Activated CD4-positive, alpha-beta T cell treated with anti-CD3 and anti-CD28 coated beads, Interleukin-2, Interleukin-6, amounts not matched to agents 100 ng/mL and 50 ng/mL, durations not matched to agents 16 hours and 8 hours (primary cell): ENCODE measurements at places on chromosomes 16 and 17.

- DNase-seq = no peak
Measured at GRCh38 chr17:15742051-15742795, 10.1 kb downstream of the TBC1D26 start.

GRCh38 chr16:66717776-66718175, 21.2 kb upstream of the CMTM4 start:
- no peak for DNase-seq

GRCh38 chr16:47777220-47777619, 316.1 kb downstream of the PHKB start:
- no peak for DNase-seq

- DNase-seq = no peak
Measured at GRCh38 chr16:86651013-86651627, 72.8 kb downstream of the FOXL1 start.

DNA sequence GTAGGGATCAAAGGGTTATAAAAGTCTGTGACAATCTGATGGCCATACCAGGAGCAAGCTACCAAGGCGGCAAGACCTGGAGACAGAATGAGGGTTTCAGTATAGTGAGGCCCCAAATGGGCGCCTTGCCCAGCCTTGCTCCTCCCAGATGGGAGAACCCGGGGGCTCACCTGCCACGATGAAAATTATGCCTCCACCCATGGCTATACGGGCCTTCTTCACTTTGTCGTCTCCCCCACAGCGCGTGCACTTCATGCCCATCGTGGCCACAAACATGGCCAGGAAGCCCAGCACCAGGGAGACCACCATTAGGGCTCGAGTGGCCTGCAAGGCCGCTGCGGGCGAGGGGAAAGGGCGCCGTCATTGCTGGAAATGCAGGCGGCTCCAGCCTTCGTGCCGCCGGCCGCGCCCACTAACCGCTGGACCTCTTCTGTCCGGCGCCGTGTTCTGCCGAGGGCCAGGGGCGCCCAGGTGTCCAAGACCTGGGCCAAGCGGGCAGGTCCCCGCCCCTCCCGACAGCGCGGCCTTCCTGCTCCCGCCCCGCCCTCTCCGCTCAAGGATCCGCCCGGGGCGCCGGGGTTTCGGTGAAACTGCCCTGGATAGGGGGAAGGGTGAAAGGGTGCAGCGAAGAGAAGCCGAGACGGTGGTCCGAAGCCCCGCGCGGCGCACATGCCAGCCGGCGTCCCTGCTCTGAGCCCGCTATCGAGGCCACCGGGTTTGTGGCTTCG, 1.5 kb downstream of the CLDN7 start:
- peak; percentile 39 for DNase-seq

GRCh38 chr17:2070241-2071023, 15.5 kb downstream of the HIC1 start:
- DNase-seq = peak; percentile 95

GRCh38 chr16:2719328-2720063, 528 bp downstream of the PRSS27 start:
- no peak for DNase-seq

- peak; percentile 63 for DNase-seq
Measured at GRCh38 chr17:78329263-78330059, 30.4 kb downstream of the SOCS3 start.

DNA sequence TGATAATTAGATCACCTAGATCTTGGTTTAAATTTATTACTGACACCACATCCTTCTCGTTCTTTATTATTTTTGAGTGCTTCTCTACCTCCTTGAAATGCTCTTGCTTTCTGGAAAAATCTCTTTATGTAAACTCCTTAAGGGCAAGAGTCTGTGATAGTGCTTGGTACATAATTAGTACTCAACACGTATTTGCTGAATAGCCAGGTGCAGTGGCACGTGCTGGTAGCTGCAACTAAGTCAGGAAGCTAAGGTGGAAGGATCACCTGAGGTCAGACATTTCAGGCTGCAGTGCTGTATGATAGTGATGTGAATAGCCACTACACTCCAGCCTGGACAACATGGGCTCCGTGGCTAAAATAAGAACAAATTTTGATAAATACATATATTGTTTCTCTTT, 63.0 kb downstream of the PPM1E start:
- DNase-seq = no peak

- DNase-seq = no peak
Measured at GRCh38 chr17:13593021-13593751, 8.5 kb downstream of the HS3ST3A1 start.

- DNase-seq = no peak
Measured at GRCh38 chr17:39759204-39759603, 21.5 kb downstream of the GRB7 start.

- DNase-seq = no peak
Measured at GRCh38 chr17:78231991-78232858, 794 bp downstream of the TMEM235 start.

DNA sequence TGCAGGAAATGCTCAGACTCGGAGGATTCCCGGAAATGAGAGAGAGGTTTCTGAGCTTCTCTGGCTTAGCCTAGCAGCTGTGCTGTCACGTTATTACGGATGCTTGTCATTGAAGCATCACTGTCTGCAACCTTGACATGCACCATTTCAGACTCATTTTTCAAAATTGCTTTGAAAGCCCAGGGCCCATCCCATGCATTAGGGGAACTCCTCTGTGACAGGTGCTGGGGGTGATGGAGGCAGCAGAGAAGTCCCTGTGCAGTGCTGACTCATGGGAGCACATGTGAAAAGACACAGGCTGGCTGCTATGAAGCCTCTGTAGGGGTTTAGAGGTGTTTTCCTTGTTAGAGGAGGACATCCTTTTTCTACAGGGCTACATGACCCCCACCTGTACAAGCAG, 214.0 kb upstream of the MPHOSPH6 start:
- no peak for DNase-seq

DNA sequence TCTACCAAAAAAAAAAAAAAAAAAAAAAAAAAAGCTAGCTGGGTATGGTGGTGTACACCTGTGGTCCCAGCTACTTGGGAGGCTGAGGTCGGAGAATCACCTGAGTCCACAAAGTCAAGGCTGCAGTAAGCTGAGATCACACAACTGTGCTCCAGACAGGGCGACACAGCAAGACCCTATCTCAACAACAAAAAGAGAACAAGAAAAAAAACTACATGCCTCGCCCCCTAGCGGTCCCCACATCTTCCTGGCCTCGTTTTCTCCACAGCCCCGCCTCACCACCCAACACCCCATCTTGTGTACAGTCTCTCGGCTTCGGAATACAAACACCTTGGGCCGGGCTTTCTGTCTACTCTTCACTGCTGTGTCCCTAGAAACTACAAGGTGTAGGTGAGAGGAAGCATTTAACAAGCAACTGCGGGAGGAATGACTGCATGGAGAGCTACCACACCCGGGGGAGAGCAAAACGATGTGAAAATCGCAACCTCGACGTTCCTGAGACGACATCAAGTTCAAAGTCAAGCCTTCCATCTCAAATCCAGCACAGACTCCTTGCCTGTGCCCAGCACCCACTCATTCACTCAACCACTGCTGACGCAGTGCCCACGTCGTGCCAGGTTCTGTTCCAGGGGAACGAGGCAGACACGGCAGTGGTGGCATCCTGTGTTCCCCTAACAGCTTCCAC, 9.0 kb downstream of the NTAN1 start:
- no peak for DNase-seq

- no peak for DNase-seq
Measured at GRCh38 chr16:47342055-47342454, 118.8 kb downstream of the ITFG1 start.

DNA sequence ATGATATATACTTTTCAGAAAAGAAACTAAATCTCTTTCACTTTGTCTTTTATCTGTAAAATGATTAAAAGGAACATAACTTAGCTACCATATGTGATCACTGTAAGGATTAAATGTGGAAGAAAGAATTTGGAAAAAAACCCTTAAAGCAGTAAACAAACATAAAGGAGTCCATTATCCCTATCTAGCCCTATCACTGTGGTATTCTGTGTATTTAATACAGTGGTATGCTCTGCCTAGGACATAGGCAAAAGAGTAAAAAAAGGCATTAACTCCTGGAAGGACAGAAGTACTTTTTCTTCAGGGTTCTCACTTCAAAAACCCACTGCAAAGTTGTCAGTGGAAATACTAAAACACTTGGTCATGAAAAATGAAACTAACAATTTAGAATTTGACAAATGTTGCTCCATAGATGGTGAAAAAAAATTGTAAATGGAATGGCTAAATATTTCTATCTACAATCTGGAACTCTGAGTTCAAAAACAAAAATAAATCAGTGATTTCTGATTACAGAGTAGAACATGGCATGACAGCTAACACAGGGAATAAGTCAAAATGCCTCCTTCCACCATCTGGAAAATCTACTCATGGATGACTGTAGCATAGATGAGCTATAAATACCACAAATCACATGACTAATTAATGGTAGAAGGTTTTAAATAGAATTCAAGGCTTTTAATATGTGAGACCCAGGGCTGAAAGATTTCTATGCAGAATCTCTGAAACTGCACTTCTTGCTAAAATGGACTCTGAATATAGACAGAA, 140.1 kb downstream of the ITFG1 start:
- DNase-seq = no peak

- peak; percentile 60 for DNase-seq
Measured at GRCh38 chr17:45172541-45173286, 11.0 kb downstream of the HEXIM2 start.

DNA sequence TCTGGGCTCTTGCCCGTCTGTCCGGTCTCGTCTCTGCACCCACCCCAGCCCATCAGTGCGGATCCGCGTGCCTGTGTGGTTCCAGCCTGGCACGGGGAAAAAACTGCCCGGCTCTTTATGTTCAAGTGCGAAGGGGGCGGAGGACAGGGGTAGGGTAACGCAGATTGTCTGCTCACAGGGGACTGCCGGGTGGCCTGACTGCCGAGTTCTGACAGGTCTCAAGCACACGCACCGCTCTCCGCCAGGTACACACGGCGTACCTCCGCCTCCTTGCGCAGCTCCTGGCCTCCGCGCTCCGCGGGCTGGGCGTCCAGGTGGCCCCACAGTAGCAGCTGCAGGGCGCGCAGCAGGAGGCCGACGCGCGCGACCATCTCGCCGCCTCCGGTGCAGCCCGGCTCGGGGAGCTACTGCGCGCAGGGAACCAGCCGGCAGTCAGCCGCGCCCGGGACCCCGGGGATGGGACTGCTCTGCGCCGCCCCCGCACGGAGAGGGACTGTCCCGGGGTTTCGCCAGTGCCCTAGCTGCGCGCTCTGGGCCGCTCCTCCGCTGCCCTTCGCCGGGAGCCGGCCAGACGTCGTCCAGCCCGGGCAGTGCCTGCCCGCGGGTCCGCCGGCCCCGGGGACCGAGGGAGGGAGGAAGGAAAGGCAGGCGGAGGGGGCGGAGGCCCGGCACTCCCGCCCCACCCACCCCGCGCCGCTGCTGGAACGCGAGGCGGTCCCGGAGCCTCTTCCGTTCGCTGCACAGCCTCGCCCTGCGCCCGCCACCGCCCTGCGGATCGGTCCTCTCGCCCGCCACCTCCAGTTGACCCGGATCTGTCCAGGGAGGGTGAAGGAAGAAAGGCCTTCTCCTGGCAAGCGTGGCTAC, at the start of gene MMP28:
Gene MMP28 (minus strand): TSS at position 635 of the 864 bp plus-strand sequence. CDS start 264 bp downstream, at position 371.
- DNase-seq = peak; percentile 41

GRCh38 chr17:67902511-67903231, 77.4 kb downstream of the BPTF start:
- DNase-seq = no peak

- DNase-seq = no peak
Measured at GRCh38 chr16:71515026-71515425, 11.2 kb upstream of the CHST4 start.

DNA sequence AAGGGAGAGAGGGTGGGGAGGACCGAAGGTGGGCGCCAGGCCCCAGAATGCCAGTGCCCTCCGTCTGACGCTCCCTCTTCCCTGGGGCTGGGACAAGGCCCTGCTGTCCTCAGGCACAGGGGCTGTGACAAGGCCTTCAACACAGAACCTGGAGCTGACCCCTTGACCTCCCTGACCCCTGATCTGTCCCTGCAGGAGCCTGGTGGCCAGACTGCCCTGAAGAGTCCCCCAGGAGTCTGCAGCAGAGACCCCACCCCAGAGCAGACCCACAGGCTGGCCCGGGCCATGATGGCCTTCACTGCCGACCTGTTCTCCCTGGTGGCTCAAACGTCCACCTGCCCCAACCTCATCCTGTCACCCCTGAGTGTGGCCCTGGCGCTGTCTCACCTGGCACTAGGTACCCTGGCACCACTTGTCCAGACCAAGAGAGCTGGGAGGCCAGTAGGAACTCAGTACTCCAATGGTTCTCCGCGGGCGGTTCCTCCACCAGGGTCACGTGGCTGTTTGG, 2.9 kb downstream of the SERPINF2 start:
- DNase-seq = no peak
